ENCODE measurements at places on chromosomes 3 and 15.

- DNase-seq: no peak
Measured at GRCh38 chr3:128559486-128560225, 66.7 kb upstream of the GATA2 start.

DNA sequence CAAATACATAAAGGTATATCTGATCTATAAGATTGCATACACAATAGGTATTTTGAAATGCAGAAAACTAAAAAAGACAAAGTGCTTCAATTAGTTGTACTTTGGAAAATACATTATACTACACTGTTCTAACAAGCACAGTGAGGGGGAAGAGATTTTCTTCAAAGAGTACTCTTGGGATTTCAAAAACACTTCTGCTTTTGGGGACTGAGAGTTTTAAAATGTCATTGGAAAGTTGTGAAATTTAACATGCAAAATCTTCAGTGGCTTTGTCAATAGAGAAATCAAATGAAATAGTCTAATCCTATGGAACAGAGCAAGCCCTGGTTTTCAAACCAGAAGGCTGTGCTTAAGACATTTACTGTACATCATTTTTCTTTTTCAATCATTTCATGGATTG lies 322.2 kb upstream of the SEMA6D start:
- no peak for DNase-seq

GRCh38 chr3:54034971-54035370 lies 87.4 kb upstream of the CACNA2D3 start:
- DNase-seq: no peak

DNA sequence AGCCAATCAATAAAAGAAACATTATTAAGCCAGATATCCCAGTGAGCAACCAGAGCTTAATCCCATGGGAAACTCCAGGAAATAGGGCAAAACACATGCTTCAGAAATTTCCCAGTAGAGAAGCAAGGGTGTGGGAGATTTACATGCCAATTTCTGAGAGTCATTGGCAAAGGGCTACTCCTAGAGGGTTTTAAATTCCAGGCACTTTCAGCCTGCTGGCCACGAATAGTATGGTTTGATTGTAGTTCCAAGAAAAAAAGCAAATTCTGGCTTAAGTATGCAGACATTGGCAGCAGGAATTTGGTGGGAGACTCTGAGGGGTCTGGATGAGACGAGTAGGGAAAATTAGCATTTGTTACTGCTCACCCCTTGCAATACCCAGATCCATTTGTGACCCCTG lies 402.1 kb upstream of the SUCLG2 start:
- no peak for DNase-seq

DNA sequence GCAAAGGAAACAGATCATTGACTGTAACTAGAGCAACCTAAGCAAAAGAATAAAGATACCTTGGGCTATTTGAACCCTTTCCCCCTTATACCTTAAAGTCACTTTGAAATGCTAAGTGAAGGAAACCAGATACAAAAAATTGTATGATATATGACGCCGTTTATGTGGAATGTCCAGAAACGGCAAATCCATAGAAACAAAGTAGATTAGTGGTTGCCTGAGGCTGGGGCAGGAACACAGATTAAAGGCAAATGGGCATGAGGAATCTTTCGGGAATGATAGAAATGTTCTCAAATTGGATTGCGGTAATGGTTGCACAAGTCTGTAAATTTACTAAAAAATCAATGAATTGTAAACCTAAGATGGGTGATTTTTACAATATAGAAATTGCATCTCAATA lies 160.1 kb upstream of the CCDC54 start:
- DNase-seq: no peak

DNA sequence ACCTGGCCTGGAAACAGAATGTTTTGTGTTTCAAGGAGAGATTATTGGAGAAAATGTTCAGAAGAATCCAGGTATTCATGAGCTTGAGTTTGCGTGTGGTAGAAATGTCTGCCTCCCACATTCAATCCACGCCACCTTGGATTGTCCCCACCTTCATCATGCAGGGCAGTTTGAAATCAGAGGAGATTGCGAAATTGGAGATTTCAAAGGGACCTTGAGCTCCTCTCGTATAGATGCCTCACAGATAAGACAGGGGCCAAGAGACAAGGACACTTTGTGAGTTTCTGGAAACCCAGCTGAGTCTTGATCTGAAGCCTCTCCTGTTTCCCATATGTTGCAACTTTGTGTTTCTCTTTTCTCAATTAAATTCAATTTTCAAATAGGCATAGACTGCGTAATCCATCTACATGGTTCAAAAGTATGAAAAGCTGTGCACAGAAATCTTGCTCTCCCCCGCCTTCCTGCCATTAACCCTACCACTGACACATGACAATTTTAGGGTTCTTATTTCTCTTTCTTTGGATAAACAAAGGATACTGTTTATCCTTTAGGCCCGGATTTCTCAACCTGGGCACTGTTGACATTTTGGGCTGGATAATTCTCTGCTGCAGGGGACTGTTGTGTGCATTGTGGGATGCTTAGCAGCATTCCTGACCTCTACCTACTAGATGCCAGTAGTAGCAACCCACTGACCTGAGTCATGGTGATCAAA lies 53.8 kb downstream of the CMTM8 start:
- no peak for DNase-seq

GRCh38 chr15:100902436-100903167 lies 16.6 kb upstream of the LRRK1 start:
- no peak for DNase-seq

GRCh38 chr3:50336452-50337174 lies 4.0 kb downstream of the RASSF1 start:
- no peak for DNase-seq

- DNase-seq: no peak
Measured at GRCh38 chr15:85099195-85099803, 117.6 kb downstream of the PDE8A start.

GRCh38 chr15:69194025-69194827 lies 33.8 kb downstream of the GLCE start:
- DNase-seq: no peak

GRCh38 chr15:74604983-74605794 lies 10.4 kb upstream of the CLK3 start:
- no peak for DNase-seq

- no peak for DNase-seq
Measured at GRCh38 chr3:101278727-101279126, 41.6 kb downstream of the IMPG2 start.

DNA sequence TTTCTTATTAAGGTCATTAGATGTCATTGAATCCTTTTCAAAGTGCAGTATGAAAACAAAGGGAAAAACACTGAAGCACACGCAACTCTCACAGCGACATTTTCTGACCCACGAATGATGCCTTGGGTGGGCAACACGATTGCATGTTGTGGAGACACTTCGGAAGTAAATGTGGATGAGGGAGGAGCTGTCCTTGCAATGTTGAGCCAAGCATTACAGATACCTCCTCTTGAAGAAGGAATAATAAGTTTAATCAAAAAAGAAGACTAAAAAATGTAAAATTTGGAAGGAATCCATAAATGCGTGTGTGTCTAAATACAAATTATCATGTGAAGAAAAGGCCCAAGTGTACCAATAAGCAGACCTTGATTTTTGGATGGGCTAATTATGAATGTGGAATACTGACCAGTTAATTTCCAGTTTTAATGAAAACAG lies 16.9 kb downstream of the THBS1 start:
- DNase-seq: no peak

DNA sequence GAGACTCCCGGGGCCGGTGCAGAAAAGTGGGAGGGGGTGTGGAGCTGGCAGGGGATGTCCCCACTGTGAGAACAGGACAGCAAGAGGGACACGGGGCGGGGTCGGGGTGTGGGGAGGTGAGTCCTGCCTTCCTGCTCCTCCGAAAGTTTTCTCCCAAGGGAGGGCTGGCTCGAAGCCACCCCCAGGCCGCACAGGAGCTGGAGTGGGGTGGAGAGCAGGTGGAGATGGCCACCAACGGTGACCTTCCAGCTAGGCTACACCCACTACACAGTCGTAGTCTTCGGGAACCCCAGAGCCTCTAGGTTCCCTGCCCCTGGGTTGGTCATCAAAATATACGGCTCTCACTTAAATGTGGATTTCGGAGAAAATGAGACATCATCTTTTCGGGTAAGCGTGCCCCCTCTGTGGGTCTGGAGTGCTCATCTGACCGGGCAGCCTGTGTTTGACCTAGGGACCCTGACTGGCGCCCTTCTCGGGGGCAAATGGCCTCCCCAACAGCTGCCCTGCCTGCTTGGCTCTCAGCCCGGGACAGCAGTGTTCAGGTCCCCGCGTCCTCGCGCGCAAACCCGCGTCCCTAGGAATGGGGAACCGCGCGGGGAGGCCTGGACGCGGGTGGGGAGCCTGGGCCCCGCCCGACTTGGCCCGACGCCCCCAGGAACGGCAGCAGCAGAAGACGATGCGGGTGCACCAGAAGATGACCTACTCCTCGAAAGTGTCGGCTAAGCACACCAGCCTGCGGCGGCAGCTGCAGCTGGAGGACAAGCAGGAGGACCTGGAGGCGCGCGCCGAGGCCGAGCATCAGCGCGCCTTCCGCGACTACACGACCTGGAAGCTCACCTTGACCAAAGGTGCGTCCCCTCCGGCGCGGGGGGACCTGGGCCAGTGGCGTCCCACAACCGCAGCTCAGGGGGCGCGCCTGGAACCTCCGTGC lies 21.2 kb downstream of the CFAP100 start:
- DNase-seq: no peak

GRCh38 chr3:58800940-58801339 lies 134.4 kb upstream of the FAM3D start:
- no peak for DNase-seq

DNA sequence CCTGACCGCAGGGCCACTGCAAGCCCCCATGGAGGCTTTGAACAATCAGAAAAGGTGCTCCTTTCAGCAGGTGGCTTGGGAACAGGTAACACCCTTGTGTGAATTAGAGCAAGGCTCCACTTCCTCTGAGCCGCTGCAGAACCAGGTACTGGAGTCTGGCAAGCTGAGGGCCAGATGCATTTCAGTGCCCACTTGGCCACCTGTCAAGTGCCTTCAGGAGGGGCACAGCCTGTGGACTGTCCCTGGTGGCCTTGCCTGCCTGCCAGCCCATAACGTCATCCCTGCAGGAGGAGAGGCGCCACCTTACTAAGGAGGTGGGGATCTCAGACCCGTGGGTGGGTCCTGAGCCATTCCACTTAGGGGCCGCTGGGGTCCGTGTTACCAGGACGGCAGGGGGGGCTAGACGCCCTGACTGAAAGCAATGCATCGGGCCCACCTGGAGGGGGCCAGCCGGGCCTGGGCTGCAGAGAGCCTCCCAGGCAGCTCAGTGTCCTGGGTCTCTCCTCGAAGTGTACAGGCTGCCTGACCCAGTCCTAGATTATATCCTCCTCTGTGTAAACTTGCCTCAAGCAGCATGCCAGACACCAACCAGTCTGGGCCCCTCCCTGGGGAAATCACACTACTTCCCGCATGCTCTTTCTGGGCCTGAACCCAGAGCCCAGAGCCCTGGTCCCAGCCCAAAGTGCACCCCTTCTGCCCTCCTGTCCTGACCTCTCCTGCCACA lies 16.1 kb downstream of the SPTBN5 start:
- no peak for DNase-seq

GRCh38 chr3:168341192-168341815 lies 245.6 kb upstream of the GOLIM4 start:
- DNase-seq: no peak

DNA sequence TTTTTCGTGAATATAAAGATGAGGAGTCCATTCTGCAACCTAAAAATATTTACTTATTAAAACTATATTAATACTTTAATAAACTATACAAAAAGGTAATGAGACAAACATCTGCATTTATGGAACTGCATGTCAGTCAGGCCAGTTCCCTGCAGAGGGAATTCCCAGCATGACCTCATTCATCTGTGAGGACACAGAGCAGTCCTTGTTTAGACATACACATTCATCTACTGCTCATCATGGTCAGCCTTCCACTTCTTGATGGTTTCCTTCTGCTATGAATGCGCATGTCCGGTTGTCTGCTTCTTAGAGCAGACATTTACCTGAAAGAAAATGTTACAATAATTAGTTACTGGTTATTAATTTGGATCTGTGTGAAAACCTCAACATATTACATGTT lies 3.3 kb upstream of the ACTR8 start:
- DNase-seq: no peak

DNA sequence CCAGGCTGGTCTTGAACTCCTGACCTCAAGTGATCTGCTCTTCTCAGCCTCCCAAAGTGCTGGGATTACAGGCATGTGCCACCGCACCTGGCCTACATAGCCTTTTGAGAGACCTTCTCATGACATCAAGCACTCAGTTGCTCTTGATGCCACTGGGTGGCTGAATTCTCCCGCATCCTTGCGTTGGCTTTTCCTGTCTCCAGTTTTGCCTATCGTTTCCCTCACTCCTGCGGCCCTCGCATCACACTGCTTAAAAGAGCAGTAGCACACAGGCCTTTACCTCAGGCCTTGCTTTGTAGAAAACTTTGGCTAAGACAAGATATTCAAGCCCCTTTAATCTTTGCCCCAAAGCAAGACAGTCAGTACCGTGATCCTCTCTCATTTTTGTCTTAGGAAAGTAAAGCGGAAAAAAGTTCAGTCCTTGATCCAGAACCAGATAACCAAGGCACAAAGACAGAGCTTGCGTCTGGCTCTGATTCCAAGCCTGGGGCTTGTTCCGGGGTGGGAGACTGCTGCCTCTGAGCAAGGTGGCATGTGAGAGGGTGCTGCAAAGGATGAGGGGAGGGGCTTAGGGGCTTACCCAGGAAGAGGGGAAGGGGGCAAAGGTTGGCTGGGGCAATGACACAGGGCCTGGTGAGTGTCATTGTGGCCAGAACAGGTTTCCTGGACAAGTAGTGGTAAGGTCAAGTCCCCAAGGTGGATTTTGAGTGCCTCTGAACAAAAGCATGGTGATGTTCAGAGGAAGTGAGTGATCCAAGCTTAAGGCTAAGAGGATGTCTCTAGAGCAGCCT lies 175.0 kb upstream of the TLE3 start:
- no peak for DNase-seq

- DNase-seq: no peak
Measured at GRCh38 chr3:106294121-106294520, 425.3 kb upstream of the CBLB start.

GRCh38 chr3:186821429-186822387 lies 15.4 kb upstream of the RFC4 start:
- DNase-seq: no peak

GRCh38 chr3:141231101-141231951 lies at the start of gene PXYLP1:
Gene PXYLP1 (plus strand): TSS chr3:141231825. CDS start chr3:141260176, 28,351 bp downstream.
- peak; percentile 85 for DNase-seq

DNA sequence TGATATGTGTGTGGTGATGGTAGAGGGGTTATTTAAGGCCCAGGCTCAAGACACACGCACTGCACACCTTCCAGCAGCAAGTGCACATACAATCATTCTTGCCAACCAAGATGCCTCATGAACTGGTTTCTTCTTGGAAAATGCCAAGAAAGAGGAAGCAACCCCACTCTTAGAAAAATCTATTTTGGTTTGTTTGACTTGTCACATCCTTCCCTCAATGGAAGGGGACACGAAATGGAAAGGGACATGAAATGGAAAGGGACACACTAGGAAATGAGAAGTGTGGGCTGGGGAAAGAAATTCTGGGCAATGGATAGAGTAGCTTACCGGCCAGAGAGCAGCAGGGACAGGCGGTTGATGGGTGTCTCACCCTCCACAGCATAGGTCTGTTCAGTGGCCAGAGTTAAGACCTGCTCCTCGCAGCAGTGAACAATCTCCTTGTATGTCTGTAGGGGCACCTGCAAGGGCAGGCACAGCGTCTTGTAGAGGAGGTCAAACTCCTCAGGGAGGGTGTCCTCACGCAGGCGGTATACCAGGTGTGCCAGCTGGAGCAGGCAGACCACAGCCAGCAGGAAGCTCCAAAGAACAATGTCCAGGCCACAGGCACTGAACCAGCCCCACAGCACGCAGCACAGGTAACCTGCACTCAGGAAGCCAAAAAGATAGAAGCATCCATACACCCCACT lies 640 bp downstream of the POPDC2 start:
- DNase-seq: no peak
